NCI-H1436 (cell line): ENCODE measurements at places on chromosomes 13 and 19.

- DNase-seq = no peak
Observed at GRCh38 chr13:63128716-63129115, 1713.1 kb upstream of the PCDH20 start.

- DNase-seq = no peak
Observed at GRCh38 chr13:97526556-97526955, 92.6 kb downstream of the RAP2A start.

GRCh38 chr19:30391554-30392551, 19.7 kb downstream of the ZNF536 start:
- no peak for DNase-seq

DNA sequence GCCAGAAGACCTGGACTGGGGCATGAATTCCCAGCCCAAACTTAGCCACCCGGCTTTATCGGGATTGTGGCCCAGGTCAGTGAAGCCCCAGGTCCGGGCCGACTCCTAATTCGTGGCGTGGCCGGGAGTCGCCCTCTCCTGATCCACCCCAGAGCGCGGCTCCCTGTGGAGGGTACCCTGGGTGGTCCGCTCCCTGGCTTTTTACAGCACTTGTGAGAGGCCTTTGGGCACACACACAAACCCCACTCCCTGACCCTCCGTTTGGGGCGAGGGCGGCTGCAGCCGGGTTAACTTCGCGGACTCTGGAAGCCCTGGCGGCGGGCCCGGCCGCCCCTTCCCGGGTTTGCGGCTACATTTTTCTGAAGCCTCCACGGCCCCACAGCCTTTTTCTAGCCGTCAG, 56.4 kb downstream of the ZNF568 start:
- no peak for DNase-seq

DNA sequence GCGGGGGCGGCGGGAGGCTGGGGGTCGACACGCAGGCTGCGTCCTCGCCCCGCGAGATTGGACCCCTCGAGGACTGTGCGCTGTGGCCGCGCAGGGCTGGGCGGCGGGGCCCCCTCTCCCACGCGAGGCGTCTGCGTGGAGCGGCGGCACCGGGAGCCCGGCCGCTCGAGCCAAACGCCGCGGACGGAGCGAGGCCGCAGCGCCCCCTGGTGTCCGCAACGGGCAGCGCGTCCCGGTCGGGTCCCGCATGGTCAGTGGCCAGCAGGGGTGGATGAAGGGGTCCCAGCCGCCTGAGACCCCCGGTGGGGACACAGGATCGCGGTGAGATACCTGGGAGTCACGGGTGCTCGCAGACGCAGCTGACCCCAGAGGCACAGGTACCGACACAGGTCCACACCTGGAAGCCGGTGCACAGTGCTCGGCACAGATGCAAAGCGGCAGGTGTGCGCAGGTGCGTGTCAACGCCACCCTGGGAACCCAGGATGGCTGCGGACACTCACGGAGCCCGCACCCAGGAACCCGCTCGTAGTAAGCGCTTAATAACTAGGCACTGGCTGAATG, 2.1 kb upstream of the CIRBP start:
- DNase-seq = no peak

DNA sequence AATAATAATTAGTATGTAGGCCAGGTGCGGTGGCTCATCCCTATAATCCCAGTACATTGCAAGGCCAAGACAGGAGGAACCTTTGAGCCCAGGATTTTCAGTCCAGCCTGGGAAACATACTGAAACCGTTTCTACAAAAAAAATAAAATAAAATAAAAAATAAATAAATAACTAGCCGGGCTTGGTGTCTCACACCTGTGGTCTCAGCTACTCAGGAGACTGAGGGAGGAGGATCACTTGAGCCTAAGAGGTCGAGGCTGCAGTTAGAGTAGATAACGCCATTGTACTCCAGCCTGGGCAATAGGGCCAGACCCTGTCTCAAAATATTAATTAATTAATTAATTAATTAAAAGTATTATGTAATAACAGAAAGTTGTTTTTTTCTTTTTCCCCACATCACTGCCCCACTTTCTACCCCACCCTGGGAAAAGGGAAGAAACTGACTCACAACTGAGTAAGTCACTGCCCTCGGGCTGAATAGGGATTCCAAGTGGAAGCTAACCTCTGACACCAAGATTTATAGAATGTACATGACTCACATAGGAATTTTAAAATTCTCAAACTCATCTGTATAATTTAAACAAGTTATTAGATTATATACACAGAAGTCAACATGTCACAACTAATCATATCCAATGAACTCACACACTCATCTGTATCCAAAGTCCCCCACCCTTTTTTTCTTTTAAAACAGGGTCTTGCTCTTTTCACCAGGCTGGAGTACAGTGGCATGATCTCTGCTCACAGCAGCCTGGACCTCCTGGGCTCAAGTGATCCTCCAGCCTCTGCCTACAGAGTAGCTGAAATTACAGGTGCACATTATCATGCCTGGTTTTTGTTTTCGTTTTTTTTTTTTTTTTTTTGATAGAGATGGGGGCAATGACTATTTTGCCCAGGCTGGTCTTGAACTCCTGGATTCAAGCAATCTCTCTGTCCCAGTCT, 12.5 kb downstream of the ZNF611 start:
- DNase-seq = no peak

- DNase-seq = no peak
Observed at GRCh38 chr19:10712045-10712444, 5.8 kb upstream of the DNM2 start.
